SJSA1 (cell line): ENCODE measurements at places on chromosomes 12 and 14.

GRCh38 chr12:96263449-96263902 lies 69.3 kb downstream of the ELK3 start:
- peak; percentile 40 for DNase-seq

DNA sequence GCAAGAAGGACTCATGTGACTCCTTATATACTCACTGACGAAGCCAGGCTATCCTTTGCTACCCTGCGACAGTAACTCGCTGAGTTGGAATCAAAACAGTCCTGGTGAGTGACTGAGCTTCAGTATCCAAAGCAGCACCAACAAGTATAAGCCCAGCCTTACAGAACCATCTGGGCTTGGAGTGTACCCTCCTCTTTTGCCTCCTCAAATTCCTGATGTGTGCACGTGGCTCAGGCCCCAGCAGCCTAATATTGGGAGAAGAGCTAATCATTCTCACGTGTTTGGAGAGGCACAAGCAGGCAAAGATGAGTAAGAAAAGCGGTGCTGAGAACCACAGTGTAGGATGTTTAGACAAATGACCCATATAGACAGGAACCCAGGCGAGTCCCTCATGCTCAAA lies 34.4 kb downstream of the PPTC7 start:
- no peak for DNase-seq

DNA sequence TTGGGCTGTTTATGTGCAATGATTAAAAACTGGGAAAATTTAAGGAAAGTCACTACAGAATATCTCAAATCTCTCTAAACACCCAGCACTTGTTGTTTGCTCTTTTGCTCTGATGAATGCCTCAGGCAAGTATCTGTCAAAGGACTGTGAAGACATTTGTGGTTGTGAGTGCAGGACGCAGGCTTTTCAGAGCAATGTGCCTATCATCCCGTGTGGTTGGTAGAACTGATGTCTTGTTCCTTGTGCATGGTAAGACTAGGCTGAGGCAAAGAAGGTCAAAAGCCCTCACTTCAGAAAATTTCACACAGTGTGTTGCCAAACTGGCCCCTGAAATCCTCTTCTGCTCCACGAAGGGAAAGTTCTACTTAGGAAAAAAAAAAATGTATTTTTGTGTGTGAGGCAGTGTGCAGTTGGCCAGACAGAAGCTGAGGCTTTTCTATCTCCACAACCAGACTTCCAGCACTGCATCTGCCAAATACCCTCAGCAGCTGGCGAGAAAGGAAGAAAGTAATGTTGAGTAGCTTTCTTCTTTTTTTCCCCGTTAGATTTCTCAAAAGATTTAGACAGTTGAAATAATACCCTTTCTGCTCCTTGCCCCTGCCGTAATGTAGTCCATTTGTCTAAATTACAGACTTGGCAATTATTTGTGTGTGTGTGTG lies 1103.1 kb downstream of the VRK1 start:
- DNase-seq, result no peak

DNA sequence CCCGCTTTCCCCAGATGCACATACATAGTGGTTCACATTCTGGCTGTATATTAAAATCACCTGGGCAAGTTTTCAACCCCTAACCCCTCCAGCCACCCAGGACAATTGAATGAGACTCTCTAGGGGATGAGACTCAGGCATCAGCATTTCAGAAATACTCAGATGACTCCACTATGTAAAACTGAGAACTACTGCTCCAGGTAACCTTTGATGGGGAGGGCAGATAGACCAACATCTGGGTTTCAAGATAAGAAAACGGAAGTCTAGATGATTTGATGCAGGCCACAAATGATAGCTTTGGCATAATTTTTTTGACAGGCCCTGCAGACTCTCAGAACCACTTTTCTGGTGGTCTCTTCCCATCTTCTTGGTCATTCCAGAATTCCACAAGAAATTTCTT lies 341.1 kb downstream of the EMP1 start:
- DNase-seq, result no peak

GRCh38 chr12:53733051-53733806 lies 6.0 kb upstream of the CALCOCO1 start:
- DNase-seq, result peak; percentile 20

- no peak for DNase-seq
Observed at GRCh38 chr12:5376591-5377207, 55.2 kb upstream of the NTF3 start.

DNA sequence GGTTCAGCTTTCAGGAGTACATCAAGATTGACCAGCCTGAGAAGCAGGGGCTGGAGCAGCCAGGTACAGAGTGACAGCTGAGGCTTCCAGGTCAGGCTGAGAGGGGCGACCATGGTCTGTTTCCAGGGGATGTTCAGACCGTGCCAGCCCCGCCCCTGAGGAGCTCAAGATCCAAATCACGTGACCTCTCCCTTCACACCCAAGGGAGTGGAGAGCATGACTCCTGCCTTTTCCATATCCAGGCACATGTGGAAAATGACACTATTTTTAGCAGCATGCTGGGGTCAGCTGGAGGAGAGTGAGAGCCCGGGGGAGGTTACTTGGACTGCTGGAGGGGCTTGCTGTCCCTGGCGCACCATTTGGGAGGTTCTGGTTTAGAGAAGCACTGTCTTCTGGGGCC lies 92.7 kb downstream of the B4GALNT3 start:
- no peak for DNase-seq

DNA sequence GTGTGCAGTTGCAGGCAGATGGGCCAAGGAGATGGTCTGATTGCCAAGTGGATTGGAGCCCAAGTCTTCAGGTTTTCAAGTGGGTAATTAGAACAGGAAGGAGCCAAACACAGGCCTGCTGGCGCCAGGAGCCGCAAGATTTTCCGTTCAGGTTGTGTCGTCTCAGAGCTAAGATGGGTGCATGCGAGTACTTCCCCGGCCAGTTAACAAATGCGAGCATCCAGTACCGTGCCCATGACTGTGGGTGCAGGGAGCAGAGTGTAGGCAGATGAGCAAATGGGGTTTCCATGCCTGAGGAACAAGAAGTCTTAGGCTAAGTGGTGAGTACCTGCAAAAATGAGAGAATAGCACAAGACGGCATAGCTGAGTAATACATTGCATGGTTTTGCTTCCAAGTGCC lies 90.5 kb downstream of the CHST11 start:
- DNase-seq, result no peak

DNA sequence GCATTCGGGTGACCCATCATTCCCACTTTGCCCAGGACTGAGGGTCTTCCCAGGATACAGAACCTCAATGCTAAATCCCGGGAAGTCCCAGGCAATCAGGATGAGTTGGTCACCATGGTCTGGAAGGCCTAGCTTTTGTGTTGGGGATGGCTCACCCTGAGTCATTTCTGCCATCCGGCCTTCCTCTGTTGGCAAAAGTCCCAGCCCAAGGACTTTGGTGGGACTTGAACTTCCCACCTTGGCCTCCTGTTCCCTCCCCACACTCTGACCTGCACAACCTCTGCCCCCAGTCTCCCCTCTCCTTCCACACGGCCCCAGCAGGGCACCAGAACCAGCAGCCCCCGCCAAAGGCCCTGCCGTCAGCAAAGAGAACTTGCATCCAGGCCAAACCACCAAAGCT lies 24.6 kb upstream of the NCOR2 start:
- peak; percentile 84 for DNase-seq

DNA sequence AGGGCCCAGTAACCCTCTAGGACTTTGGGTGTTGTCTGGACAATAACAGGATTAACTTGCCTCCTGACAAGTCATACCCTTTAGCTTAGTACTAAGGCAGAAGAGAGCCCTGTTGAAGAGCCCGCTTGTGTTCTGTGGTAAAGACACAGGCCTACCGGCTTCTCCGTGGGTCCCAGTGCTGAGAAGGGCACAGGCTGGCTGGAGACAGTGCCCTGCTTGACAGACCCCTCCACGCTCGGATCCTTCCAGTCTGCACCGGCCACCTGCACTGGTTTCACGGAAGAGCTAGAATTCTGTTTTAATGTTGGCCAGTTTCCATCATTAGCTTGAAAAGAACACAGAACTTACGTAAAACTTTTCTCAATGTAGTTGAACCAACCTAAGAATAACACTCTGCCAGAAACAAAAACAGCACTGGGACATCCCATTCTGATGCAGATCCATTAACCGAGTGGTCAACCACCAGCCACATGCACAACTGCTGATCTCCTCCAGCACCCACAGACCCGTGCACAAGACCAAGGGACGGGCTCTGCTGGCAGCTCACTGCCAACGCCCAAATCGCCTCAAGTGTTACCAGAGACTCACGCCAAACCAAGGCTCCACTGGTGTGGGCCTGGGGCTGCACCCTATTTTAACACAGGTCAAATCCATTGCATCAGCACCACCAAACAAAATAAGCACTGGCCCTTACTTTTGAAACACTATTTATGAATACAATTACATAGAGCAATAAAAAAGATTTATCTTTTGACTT lies 27.1 kb downstream of the ZFYVE21 start:
- no peak for DNase-seq
